ENCODE measurements at places on chromosomes 4 and X.

GRCh38 chr4:62051332-62051731 lies 851.2 kb downstream of the ADGRL3 start:
- no peak for DNase-seq
- H3K27me3 ChIP-seq: no peaks in the 10 kb centered on the region
- H3K36me3 ChIP-seq: no peaks in the 10 kb centered on the region
- no peak overlapping the region for H3K27ac ChIP-seq

DNA sequence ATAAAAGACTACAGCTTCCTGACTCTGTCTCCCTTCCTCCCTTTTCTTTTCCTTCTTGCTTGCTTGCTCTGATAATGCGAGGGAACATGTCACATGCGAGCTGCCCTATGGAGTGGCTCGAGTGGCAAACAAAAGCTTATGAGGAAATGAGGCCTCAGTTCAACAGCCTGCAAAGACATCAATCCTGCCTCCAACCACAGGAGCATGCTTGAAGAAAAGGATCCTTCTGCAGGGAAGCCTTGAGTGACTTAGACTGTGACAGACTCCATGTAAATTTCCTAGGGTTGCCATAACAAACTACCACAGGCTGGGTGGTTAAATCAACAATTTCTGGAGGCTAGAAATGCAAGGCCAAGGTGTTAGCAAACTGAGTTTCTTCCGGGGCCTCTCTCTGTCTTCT lies 152.5 kb downstream of the NR3C2 start:
- no peaks in the 10 kb centered on the region for H3K4me1 ChIP-seq
- DNase-seq: no peak
- H3K27ac ChIP-seq: no peak overlapping the region
- H3K27me3 ChIP-seq: no peaks in the 10 kb centered on the region

DNA sequence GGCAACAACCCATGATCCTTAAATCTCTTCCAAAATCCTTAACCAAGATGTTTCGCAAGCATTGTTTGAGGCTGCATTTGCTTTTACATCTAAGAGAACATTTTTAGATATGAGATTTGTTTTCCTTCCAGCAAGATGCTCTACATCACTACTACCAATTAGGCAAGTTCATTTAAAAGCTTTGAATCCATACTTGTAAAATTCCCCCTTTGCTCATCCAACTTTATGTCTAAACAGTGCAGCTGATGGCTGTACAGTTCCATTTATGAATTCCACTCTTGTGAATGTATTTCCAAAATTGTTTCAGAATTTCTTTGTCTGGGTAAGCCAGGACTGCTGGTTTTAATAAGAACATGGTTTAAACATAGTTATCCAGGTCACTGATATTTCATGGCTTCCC lies 31.5 kb downstream of the RAI2 start:
- H3K27me3 ChIP-seq: peaks cover 3% of the 10 kb centered on the region
- no peaks in the 10 kb centered on the region for H3K36me3 ChIP-seq
- no peak overlapping the region for H3K27ac ChIP-seq
- DNase-seq: no peak

- peaks cover 17% of the 10 kb centered on the region for H3K36me3 ChIP-seq
- H3K27me3 ChIP-seq: no peaks in the 10 kb centered on the region
- no peak overlapping the region for H3K4me3 ChIP-seq
- H3K4me1 ChIP-seq: no peaks in the 10 kb centered on the region
These were observed 113.4 kb downstream of the ANTXR2 start for GRCh38 chr4:79959652-79960051.

DNA sequence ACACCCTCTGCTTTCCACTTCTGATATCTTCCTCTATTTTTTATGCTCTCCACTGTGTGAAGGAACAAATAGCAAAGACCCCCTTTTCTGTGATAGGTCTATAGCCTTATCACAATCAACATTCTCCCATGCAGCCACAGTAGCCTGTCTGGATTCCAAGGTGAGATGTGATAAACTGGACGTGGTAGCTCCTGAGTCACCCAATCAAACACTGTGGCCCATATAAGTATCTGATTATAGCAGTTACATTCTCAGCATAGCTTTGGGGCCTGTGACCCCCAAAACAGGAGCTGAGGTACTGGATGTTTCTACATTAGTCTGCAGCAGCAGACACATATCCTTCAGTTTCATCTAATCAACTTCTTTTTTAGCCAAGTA lies 172.7 kb upstream of the IGFBP7 start:
- no peak for DNase-seq
- H3K36me3 ChIP-seq: no peaks in the 10 kb centered on the region

- H3K27me3 ChIP-seq: no peaks in the 10 kb centered on the region
- no peaks in the 10 kb centered on the region for H3K36me3 ChIP-seq
- no peaks in the 10 kb centered on the region for H3K4me1 ChIP-seq
- no peak overlapping the region for H3K27ac ChIP-seq
These were observed 1467.4 kb downstream of the C4orf33 start for GRCh38 chr4:130563185-130563888.

GRCh38 chr4:7978907-7979651 lies 39.4 kb upstream of the AFAP1 start:
- DNase-seq: no peak
- H3K27ac ChIP-seq: no peak overlapping the region
- H3K27me3 ChIP-seq: peaks cover 3% of the 10 kb centered on the region
- peaks cover 7% of the 10 kb centered on the region for H3K4me1 ChIP-seq

- H3K4me3 ChIP-seq: no peak overlapping the region
- H3K36me3 ChIP-seq: peaks cover 29% of the 10 kb centered on the region
- DNase-seq: no peak
- H3K27ac ChIP-seq: no peak overlapping the region
- no peaks in the 10 kb centered on the region for H3K27me3 ChIP-seq
- no peaks in the 10 kb centered on the region for H3K4me1 ChIP-seq
These were observed 26.4 kb downstream of the NELFA start for GRCh38 chr4:1982124-1983052.

DNA sequence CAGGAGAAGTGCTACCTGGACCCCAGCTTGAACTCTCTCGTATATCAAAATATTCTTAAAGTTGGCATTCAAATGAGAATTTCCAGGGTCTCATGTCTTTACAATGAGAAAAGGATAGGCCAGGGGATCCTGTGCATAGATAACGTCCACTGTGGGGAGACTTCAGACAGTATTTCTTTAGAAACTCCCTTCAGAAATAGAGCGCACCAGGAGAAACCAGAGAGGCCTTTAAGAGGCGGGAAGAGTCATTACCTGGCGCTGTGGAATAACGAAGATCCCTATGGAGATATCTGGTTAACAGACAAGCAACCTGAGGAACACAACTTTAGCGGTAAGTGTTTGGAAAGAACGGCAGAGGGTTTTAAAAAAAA lies 600 bp downstream of the RADX start:
- no peaks in the 10 kb centered on the region for H3K36me3 ChIP-seq
- H3K27me3 ChIP-seq: no peaks in the 10 kb centered on the region
- DNase-seq: no peak
- peaks cover 15% of the 10 kb centered on the region for H3K4me1 ChIP-seq
- peak overlapping the region; percentile 92 for H3K27ac ChIP-seq
- H3K4me3 ChIP-seq: peak overlapping the region; percentile 85

GRCh38 chr4:120916937-120917336 lies 5.6 kb downstream of the PRDM5 start:
- H3K4me3 ChIP-seq: no peak overlapping the region
- no peak for DNase-seq
- H3K27ac ChIP-seq: no peak overlapping the region
- peaks cover 35% of the 10 kb centered on the region for H3K27me3 ChIP-seq
- H3K4me1 ChIP-seq: peaks cover 7% of the 10 kb centered on the region

DNA sequence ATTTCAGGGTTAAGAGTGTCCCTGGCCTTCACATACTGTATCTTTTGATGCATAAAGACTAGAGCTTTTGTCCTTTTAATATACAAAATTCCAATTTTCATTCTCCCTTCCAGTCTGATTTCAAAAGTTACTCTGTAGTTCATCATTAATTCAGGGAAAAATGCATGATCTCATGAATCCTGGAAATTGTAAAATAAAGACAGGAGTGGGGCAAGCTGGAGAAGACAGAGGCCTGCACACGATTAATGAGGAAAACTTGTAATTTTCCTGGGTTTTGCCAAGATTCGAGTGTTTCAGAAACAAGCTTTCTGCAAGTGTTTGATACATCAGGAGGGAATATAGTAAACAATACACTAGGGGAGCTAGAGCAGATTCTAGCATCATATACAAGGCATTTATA lies 947.9 kb downstream of the FAT4 start:
- H3K27me3 ChIP-seq: no peaks in the 10 kb centered on the region
- H3K36me3 ChIP-seq: no peaks in the 10 kb centered on the region
- no peaks in the 10 kb centered on the region for H3K4me1 ChIP-seq
- no peak overlapping the region for H3K27ac ChIP-seq
- DNase-seq: no peak

DNA sequence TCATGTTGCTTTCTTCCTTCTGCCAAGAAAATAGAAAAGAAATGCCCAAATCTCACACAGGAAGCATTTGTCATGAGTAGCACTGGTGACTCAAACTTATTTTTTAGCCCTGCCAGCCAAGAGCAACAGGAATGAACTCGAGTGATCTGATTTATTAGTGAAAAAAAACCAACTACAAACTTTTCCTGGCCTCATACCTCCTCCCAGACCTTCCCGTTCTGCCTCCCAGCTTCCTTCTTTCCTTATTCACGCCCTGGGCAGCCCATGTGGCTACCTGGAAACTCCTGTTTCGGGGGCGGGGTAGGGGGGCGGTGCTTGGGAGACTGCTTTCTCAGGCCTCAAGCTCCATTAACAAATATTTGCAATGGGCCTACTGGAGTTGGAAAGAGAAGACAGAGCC lies 178.5 kb downstream of the NHS start:
- H3K4me3 ChIP-seq: no peak overlapping the region
- peaks cover 8% of the 10 kb centered on the region for H3K4me1 ChIP-seq
- no peak overlapping the region for H3K27ac ChIP-seq
- H3K27me3 ChIP-seq: no peaks in the 10 kb centered on the region

DNA sequence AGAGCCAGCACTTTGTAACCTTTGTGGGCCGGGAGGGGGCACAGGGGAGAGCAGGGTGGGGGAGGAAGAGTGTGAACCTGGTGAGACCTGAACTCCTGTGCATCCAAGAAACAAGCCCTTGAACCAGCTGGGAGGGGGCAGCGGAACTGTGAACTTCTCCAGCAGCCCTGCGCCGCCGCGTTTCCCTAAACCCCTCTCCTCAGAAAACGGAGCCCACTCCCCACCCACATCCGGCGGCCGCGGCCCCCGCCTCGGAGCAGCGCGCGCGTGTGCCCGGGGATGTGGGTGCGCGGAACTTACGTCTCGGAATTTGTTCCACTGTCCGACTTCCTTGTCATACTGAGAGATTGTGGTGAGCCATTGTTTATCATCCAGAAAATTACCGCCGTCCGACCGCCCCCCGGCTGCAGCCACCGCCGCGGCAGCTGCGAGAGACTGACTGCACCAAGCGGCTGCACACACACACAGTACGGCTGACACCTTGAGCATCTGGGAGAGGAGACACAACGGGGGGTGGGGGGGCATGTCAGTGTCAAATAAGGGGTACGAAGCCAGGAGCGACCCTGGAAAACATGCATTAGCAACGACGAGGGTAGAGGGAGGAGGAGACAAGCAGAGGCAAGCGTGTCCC lies 494 bp downstream of the SPOCK3 start:
- no peaks in the 10 kb centered on the region for H3K36me3 ChIP-seq
- DNase-seq: no peak
- peaks cover 4% of the 10 kb centered on the region for H3K4me1 ChIP-seq
- H3K4me3 ChIP-seq: peak overlapping the region; percentile 44
- peaks cover 27% of the 10 kb centered on the region for H3K27me3 ChIP-seq

- no peaks in the 10 kb centered on the region for H3K27me3 ChIP-seq
- H3K4me3 ChIP-seq: peak within 1 kb of the TSS; percentile 75
- H3K27ac ChIP-seq: peak within 1 kb of the TSS; percentile 77
- peaks cover 6% of the 10 kb centered on the region for H3K4me1 ChIP-seq
- no peaks in the 10 kb centered on the region for H3K36me3 ChIP-seq
These were observed at the start of gene MAOA for GRCh38 chrX:43656005-43656494. Gene MAOA (plus strand): TSS chrX:43656299. CDS start chrX:43656342, 43 bp downstream.

DNA sequence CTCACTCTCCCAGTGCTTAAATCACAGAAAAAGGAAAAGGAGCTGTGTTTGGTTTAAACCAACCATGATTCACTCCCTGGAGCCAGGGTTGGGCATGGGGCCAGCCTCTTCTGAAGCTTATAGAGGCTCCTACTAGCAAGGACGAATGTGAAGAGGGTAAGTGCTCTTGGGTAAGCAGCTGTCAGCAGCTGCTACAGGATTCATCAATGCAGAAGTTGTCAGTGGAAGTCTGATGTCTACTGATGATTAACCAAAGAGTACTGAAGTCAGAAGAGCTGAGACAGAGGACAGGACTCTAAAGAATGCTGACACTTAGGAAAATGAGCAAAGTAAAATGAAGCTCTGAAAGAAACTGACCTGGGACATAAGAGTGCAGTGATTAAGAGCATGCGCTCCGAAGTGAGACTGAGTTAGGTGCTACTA lies 32.7 kb upstream of the JADE1 start:
- no peak overlapping the region for H3K4me3 ChIP-seq
- DNase-seq: no peak
- no peak overlapping the region for H3K27ac ChIP-seq
- H3K27me3 ChIP-seq: peaks cover 17% of the 10 kb centered on the region
- no peaks in the 10 kb centered on the region for H3K36me3 ChIP-seq

Data from activated CD8-positive, alpha-beta memory T cell treated with anti-CD3 and anti-CD28 coated beads, Interleukin-2, amount 10 ng/mL, durations not matched to agents 7 days and 5 days (primary cell).